ENCODE measurements at places on chromosomes 2 and 18.

- no peak for DNase-seq
Observed at GRCh38 chr2:226338825-226339224, 460.8 kb downstream of the IRS1 start.

GRCh38 chr18:1124495-1124894, 219.8 kb downstream of the ADCYAP1 start:
- DNase-seq, result no peak

DNA sequence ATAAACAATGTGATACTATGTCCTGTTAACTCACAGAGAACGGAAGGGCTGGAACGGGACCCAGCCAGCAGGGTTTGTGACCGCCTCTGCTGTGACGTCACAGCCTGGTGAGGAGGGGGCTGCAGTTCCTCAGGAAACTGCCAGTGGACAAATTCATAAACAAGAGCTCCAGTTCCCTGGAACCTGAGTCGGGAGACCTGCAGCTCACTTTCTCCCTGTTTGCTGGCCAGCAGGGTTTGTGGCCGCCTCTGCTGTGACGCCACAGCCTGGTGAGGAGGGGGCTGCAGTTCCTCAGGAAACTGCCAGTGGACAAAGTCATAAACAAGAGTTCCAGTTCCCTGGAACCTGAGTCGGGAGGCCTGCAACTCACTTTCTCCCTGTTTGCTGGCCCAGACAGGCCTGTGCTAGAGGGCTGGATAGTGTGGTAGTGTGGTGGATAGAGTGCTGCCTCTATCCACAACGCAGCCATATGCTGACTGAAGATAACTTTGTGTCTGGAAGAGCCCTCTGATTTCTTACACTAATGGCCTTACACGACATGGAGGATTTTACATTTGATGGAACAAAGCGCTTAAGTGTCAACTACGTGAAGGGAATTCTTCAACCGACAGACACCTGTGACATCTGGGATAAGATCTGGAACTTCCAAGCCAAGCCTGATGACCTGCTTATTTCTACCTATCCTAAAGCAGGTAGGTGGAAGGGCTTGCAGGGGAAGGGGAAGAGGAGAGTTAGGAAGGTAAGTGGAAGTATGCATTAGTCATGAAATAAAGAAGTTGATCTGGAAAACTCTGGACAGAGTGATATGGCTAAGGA, at the start of gene SULT1C4:
TSS of gene SULT1C4 (plus strand) at position 140 of the 816 bp plus-strand sequence. CDS start at position 524, 384 bp downstream.
- no peak for DNase-seq

DNA sequence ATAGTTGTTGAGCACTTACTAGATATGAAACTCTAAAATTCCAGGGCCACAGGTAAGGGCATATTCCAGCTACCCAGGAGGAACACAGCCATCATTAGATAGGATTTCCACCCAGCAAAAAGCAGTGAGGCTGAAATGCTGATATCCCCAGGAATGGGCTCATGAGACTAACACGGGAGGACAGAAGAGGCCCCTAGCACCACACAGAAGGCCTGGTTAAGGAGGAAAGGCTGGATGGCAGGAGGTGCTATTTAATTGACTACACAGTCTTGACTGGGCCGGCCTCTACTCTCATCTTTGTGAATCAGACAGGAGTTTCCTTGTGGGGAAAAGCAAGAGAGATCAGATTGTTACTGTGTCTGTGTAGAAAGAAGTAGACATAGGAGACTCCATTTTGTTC, 61.7 kb downstream of the MRPL35 start:
- no peak for DNase-seq

GRCh38 chr2:26532301-26533250, 54.7 kb upstream of the OTOF start:
- DNase-seq, result no peak

GRCh38 chr2:232382331-232383225, 4.0 kb downstream of the ALPP start:
- DNase-seq, result no peak

DNA sequence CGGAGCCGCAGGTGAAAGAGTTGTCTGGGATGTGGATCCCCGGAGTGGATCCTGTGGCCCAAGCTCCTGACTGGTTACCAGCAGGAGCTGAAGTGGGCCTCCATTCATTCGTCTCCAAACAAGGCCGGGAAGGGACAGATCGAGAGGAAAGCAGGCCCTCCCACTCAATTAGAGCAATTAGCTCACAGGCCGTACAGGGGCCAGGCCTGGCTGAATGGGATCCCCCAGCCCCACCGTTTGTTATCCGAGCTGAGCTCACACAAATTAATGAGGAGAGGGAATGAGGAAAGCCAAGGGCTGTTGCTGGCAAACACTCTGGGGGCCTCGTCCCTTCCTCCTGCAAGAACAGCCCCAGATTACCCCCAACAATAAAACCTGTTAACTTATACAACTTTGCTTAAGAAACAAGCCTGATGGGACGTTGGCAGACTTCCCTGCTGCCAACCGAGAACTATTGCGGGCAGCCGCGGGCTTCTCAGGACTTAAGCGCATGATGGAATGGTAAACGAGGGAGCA, 338.0 kb downstream of the BCL11A start:
- DNase-seq, result no peak

- DNase-seq, result no peak
Observed at GRCh38 chr18:63088262-63088661, 231.3 kb downstream of the BCL2 start.
